GM19239 (cell line): ENCODE measurements at places on chromosomes 12 and 14.

- DNase-seq = no peak
Observed at GRCh38 chr14:24903337-24903736, 146.6 kb downstream of the STXBP6 start.

DNA sequence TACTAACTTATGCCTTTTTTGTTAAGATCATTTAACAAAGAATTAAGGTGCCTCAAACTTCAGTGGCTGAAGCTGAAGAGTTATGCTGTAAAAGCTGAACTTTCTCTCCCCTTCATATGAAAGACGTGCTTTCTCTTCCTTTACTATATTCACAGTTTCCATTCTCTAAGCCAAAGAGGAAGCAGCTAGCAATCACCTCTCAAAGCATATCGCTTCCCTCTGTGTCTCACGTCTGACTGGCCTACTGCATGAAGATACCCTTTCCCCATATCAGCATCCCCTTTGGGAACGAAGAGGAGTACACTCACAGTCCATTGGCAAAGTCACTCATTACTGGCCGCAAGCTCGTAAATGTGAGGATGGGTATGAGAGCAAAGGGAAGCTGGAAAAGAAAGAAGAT lies 34.9 kb downstream of the SLC11A2 start:
- no peak for DNase-seq

DNA sequence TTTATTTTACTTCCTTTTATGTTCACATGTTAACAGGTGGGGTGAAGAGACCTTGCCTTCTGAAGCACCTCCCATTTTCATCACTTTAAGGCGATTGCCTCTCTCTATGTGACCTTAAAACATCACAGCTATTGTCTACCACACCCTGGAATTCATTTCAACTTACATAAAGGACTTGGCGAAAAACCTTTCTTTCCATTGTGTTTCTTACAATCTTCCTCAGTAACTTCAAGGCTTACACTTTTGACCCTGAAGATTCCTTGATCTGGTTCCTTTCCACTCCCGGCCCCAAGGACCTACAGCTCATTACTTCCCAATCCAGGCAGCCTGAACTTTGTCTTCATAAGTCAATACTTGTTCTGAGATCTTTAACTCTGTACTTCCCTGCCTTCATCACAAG lies 443.3 kb downstream of the ADAMTS20 start:
- no peak for DNase-seq

GRCh38 chr12:5944688-5945070 lies 380 bp downstream of the ANO2 start:
- DNase-seq = no peak

GRCh38 chr12:46908936-46909635 lies 83.3 kb upstream of the SLC38A4 start:
- no peak for DNase-seq

DNA sequence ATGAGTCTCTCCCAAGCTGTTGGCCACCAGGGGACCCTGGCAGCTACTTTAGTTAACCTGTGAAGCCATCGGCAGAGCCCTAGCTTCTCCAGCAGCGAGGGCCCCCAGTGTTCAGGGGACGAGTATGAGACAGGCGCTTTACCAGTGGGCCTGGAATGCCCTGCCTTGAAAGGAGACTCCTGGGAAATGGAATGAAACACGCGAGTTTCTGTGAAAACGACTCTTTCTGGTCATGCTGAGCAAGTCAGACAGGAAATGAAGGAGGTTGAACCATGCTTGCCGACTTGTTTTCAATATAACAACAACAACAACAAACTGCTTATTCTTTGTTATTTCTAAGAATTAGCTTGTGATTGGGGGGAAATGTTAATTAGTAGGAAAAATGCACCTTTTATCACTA lies 42.9 kb downstream of the SFSWAP start:
- no peak for DNase-seq

DNA sequence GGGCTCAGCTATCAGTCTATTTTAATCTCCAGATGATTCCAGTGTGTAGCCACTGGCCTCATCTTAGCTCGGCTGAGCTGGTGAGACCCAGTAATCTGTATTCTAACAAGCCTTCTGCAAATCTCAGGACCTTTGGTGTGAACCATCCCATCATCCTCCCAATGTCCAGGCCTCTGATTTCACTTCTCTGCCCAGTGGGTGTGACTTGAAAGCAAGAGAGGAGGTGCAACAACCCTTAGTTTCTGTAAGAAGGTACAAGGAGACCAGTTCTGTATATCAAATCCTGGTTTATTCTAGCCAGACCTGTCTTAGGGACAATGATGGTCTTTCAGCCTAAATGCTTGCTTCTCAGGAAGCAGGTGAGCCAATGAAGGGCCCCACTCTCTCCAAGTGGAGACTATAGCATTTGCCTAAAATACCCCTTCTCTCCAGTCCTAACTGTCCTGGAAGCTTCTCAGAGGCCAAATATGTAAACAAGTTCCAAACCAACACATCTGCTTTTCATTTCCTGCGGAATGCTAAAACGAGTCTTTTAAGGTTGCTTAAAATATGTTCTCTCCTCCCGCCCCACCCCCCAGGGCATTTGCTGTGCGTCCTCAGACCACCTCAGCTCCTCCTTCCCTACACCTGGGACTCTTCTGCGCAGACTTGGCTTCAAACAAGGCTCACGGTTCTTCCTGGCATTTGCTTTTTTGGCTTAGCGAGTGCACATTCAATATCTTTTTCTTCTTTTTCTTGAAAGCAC lies 78.4 kb upstream of the FUT8 start:
- no peak for DNase-seq

DNA sequence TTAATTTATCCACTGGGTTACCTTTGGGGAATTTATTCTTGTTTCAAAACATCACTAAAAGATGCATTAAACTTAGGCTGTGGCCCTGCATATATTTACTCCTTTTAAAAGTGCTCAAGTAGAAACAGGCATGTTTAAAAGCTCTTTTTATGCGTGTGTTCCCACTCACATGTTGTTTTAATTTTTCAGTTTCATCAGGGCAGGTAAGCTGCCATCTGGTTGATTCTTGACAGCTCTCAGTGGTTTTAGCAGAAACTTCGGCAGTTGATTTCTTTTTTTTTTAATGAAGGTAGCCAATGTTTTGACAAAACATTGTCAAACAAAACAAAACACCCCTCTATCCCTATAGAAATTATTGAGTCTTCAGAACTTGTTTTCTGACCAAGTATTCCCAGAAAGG lies 89.6 kb upstream of the LGR5 start:
- DNase-seq = no peak

DNA sequence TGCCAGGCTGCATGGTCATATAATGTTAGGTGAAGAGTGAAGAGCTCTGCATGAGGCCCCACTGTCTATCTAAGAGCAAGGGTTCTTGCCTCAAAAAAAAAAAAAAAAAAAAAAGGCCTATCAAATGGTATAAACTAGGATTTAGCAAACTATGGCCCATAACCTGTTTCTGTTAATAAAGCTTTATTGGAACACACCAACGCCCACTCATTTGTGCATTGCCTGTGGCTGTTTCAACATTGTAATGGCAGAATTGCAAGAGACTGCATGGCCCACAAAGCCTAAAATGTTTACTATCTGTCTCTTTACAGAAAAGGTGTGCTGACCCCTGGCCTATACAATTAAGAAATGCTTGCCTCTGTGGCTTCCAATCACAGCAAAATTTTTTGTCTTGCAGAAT lies 12.8 kb downstream of the PLEKHG7 start:
- DNase-seq = no peak

- DNase-seq = no peak
Observed at GRCh38 chr14:101560534-101561113, 671 bp upstream of the DIO3 start.

- DNase-seq = no peak
Observed at GRCh38 chr12:63093711-63094110, 57.3 kb downstream of the AVPR1A start.

- no peak for DNase-seq
Observed at GRCh38 chr12:58920961-58921861, 907 bp upstream of the LRIG3 start.

GRCh38 chr12:53414756-53415417 lies 8.8 kb upstream of the AMHR2 start:
- no peak for DNase-seq

- no peak for DNase-seq
Observed at GRCh38 chr12:103780093-103780440, 61.0 kb downstream of the NT5DC3 start.

DNA sequence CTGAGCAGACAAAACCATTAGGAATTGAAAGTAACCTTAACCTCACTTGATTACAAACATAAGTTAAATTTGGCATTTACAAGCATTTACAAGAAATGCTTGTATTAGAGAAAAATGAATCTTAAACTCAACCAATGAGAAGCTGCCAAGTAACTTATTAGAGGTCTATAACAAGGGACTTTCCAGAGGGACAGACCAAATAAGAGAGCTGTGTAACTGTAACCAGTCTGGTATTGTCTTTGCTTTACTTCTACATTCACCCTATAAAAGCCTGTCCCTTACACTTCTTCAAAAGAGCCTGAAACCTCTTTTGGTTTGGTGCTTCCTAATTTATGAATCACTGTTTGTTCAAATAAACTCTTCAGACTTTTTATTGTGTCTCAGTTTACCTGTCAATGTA lies 450.0 kb upstream of the FAR2 start:
- DNase-seq = no peak

GRCh38 chr14:32693114-32693513 lies 245.6 kb upstream of the NPAS3 start:
- DNase-seq = no peak
